ENCODE measurements at places on chromosomes 4 and X.

DNA sequence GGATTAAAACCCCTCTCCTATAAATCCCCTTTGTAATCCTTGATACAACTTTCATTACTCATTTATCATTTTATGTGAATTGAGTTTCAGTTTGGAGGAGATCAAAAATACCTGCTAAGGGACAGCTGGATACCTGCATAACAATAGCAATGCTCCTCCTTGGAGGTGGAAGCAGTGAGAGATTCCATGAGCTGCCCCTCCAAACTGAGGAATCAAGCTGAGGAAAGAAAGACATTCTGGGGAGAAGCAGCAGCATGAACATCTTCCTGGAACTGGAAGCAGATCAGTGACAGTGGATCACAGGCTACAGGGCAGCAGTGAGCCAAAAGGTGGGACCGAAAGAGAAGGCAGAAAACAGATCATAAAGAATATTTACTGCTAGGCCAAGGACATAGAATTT, 199.8 kb upstream of the CNKSR2 start:
- DNase-seq, result no peak

GRCh38 chr4:41324861-41325260, 68.1 kb downstream of the UCHL1 start:
- DNase-seq, result no peak

- DNase-seq, result peak; percentile 36
Observed at GRCh38 chr4:2472187-2472586, 3.3 kb downstream of the RNF4 start.

DNA sequence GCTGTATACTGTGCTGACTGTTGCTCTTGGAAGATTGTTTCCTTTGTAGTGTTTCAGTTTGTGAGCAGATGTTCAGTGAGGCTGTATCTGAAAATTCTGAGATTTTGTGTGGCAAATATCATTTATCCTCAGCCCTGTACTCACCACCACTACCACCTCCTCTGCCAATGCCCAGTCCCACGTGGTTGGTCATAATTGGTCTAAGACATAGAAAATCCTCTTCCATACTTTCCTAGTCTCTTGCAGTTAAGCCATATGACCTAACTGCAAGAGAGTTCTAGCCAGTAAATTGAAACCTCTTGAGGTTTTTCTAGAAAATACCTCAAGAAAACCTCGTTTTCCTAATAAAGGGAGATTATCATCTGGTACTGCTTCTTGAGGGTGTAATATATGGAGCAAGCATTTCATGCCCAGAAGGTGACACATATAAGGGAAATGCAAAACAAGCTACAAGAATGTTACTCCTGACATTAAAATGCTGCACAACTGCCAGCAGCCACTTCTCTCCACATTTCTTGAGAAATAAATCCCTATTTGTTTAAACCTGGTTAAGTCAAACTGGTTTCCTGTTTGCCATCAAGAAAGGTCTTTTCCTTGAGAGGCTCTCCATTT, 32.8 kb downstream of the ABCE1 start:
- no peak for DNase-seq

DNA sequence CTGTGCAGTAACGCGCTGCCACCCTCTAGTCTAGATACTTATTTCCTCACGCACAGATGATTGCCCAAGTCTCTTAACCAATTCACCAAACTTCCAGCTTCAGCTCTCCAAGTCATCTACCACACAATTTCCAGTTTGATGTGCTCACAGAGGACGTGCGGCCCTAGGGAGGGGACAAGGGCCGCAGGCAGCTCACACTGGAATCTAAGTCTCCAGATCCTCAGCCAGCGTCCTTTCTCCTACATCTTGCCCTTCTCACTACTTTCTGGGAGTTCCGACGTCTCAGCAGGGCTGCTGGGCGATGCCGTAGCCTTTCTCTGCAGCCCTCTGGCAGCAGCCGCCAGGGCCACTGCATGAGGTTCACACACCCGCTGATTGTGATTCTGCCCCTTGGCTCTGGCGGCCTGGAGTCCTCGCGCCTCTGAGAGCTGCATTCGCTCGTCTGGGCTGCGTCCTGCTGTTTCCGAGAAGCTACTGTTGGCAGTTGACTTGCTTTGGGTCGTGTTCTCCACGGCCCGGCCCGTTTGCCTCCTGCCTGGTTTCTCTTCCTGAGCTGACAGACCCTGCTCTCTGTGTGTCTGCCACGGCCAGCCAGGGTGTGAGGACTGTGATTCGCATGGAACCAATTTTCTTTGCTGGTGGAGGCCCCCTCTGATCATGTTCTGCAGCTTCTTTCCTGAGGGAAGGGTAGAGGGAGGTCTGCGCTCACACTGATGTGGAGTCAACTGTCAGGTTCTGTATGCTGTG, 14.1 kb upstream of the TMEM131L start:
- no peak for DNase-seq

- DNase-seq, result no peak
Observed at GRCh38 chr4:11805842-11806241, 377.1 kb upstream of the HS3ST1 start.

GRCh38 chr4:76697129-76697803, 200.7 kb downstream of the SOWAHB start:
- no peak for DNase-seq

DNA sequence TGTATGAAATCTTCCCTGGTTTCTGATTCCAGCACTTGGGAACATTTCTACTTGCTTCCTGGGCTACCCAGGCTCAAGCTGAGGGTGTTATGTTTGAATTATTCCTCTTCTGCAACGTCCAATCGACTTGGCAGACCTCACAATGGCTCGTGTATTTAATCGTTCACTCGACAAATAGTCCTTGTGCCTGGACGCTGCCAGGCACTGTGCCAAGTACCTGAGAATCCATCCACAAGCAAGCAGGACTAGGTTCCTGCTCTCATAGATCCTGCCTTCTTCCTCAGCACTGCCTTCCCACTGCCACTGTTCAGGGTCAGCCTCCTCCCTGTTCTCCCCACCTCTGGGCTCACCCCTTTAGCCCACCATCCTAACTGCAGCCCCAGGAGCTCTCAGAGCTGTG, 113.3 kb downstream of the EFNB1 start:
- no peak for DNase-seq

DNA sequence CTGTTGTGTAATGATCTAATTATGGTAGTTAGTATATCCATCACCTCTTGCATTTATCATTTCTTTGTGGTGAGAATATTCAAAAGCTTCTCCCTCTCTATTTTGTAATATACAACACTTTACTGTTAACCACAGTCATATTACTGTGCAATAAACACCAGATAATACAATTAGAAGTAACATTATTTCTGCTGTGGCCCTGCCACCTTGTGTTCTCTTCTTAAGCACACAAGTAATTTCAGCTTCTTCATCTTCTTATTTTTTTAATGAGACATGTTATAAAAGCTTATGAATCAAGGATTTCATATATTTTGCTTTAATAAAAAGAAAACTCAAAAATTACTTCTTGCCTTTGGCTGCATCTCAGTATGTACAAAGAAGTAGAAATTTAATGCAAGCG, 675.2 kb upstream of the INTU start:
- DNase-seq, result no peak

- DNase-seq, result no peak
Observed at GRCh38 chrX:72569786-72570185, 2.9 kb downstream of the HDAC8 start.

- no peak for DNase-seq
Observed at GRCh38 chr4:123305736-123306135, 90.9 kb upstream of the SPRY1 start.

GRCh38 chr4:153267890-153268289, 63.6 kb downstream of the TRIM2 start:
- DNase-seq, result no peak

- DNase-seq, result no peak
Observed at GRCh38 chr4:140703463-140703862, 52.7 kb downstream of the TBC1D9 start.

DNA sequence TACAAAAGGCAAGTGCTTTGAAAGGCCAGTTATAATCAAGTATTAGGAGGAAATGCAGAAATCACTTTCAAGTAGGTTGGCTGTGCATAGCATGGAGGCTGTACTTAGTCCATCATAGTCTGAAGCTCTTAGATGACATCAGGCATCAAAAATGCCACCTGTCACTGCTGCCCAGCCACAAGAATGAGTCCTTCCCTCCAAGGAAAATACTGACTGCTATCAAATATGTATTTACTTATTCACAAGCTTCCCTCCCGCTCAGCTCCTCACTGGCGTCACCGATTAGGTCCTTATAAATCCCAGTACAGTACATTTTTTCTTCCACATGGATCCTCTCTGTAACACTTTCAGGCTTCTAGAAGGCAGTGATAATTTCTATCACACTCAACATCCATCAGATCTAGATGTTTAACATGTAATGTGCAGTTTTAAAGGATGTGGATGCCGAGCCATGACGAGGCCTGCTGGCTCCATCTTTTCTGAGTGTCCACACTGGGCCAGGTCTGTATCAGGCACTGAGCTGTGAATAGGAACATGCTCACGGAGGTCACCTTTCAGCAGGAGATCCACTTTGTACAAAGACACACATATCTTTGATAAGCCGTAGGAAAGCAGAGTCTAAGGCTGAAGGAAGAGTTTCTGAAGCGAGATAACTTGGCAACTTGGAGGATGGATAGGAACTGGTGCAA, 121.9 kb downstream of the PALLD start:
- no peak for DNase-seq

- peak; percentile 61 for DNase-seq
Observed at GRCh38 chr4:157220371-157220881, at the start of gene GRIA2. TSS of gene GRIA2 (plus strand) at chr4:157220728. CDS start at chr4:157221043, 315 bp downstream.

- DNase-seq, result no peak
Observed at GRCh38 chr4:167623241-167623572, 388.9 kb upstream of the SPOCK3 start.

- DNase-seq, result no peak
Observed at GRCh38 chr4:80026100-80026499, 46.9 kb downstream of the ANTXR2 start.

DNA sequence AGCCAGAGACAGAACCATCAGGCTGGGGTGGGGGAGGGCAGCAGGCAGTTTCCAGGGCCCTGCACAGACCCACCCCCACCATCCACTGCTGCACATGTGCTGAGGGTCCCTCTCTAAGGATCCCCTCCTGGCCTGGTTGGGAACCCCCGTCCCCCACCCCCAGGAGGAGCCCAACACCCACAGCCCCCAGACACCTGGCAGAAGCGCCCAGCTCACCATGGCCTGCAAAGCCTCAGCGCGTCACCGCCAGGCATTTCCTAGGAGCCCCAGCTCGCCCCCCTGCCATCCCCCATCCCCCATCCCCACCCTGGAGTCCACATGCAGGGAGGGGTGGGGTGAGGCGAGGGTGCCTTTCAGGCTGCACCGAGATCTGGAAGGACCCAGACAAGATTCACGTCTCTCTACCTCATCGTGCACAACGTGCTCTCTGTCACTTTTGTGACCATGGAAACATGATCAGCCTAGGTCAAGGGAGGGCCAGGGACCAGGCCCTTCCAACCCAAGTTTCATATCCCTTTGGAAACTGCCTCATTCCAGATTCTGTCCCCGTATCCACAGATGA, 9.3 kb downstream of the MXD4 start:
- no peak for DNase-seq

DNA sequence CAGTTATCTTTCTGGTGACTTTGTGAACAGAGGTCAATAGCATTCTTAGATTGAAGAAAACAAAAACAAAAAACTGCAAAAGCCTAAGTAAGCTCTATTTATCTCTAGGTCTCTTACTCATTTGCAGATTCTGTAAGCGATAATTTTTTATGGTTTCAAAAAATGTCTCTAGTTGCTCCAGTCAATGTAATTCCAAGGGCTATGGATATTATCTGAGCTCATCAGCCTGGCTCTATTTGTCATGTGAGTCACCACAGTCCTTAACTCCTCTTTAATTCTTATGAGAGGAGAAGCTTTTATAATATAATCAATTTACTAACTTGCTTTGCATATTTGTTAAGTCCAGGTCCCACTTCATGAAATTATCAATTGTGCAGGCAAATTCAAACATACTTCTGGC, 79.1 kb downstream of the NPFFR2 start:
- DNase-seq, result no peak

GRCh38 chr4:25775166-25775565, 87.6 kb downstream of the SEL1L3 start:
- no peak for DNase-seq

- no peak for DNase-seq
Observed at GRCh38 chr4:795726-796119, 30.2 kb downstream of the CPLX1 start.

DNA sequence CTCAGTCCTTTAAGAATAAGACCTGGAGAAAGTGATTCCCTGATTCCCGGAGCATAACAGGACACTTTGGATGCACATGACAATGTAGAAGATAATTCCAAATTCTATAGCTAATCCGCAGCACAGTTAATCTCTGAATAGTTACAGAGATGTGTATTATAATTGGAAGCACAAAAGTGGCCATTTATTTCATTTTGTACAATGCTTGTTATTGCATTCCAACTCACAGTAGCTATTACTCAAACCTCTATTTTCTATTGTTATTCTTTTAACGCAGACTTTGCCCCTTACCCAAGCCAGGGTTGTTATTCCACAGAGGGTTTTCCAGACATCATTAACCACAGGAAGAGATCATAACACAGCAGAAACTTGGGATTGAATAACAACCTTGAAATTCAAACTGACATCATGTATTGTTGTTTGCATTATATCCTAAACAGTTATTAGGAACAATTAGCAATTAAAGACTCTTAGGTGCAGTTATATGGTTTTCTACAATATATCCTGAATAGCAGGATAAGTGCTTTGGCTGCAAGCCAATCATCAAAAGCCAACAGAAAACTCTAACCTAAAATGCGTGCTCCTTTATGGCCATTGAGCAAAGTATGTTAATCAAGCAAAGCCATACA, 984.0 kb upstream of the TENM3 start:
- DNase-seq, result no peak

DNA sequence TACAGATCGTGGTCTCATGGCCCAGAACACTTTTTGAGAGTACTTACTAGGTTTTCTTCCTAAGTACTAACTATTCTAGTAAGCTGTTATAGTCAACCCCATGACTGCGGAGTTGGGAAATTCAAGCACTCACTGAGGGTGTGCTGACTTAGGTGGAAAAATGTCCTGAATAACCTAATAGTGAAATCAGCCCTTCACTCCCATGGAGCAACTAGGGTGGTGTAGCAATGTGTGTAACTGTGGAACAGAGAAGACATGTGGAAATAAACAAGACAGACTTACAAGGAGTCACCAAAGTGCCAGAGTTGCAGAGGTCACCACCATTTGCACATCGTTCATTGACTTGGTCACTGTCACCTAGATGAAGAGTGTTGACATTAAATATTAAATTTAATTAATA, 12.1 kb upstream of the VSIG4 start:
- DNase-seq, result no peak

DNA sequence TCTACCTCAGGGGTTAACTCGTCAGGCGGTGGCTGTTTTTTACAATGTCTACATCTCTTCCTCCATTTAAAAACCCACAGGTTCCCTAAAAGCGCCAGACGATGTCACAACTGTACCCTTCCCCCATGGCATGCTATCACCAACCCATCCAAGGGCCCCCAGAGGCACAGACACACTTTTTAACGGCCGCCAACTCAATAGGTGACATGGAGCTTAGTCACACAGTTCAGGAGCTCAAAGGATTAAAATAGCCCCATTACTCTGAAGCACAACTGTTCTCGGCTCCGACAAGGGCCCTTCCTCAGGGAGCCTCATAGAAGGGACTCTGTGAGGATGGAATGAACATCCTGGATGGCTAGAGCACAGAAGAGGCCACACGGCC, 12.4 kb downstream of the SH3KBP1 start:
- DNase-seq, result no peak

Measured in erythroblast (primary cell).